Suppressor macrophage treated with lipopolysaccharide for 1 hour (primary cell): ENCODE measurements at places on chromosomes 6 and 20.

GRCh38 chr6:16446273-16446672 lies 207.9 kb downstream of the GMPR start:
- no peak for DNase-seq

DNA sequence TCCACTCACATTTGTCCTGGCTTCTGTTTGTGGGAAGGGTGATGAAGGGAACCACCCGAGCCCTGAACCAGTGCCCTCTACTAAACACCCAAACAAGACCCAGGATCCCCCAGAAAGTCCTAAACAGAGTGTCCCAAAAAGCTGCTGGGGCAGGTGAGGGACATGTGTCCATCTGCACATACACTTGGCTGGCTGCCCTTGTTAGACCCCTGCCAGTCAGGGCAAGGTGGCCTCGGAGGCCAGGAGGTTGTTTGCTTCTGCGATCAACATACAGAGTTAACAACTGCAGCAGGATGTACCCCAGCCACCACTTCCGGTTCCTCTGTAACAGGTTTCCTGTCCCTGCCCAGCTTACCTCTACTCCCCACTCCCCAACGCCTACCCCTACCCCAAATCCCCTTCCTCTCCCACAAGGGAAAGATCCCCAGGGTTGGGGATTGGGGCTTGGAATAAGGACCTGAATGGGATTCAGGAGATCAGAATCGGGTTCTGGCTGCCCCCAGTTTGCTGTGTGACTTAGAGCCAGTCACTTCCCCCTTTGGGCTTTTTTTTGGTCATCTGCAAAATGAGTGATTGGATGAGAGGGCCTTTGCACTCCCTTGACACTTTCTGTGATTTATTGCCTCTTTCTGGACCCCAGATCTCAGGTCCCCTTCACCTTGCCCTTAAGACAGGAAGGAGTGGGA lies 13.9 kb downstream of the DEF6 start:
- peak; percentile 57 for DNase-seq

DNA sequence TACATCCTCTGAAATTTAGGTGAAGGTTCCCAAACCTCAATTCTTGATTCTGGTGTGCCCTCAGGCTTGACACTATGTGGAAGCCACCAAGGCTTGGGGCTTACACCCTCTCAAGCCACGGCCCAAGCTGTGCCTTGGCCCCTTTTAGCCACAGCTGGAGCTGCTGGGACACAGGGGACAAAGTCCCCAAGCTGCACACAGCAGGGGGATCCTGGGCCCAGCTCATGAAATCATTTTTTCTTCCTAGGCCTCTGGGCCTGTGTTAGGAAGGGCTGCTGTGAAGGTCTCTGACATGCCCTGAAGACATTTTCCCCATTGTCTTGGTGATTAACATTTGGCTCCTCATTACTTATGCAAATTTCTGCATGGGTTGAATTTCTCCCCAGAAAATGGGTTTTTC lies 37.3 kb upstream of the BACH2 start:
- no peak for DNase-seq

- no peak for DNase-seq
Measured at GRCh38 chr20:36632487-36633284, 13.3 kb downstream of the SLA2 start.

DNA sequence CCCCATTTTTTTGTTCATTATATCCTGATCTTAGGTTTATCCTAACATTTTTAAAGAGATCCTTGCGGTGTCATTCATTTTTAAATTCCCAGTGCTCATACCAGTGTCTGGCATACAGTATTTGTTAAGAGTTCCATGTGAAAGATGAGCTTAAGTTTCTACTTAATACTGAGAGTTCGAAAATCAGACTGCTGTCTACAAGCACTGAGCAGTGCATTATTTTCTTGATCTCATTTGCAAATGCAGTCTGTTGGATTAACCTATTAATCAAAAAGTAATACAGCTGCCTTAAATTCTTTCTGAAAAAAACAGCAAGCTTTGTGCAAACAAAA lies 663 bp downstream of the COQ3 start:
- no peak for DNase-seq

GRCh38 chr6:48080227-48081009 lies 30.6 kb downstream of the PTCHD4 start:
- no peak for DNase-seq

- no peak for DNase-seq
Measured at GRCh38 chr6:106110164-106110826, 24.2 kb downstream of the PRDM1 start.

GRCh38 chr6:165944002-165944466 lies 223.6 kb downstream of the TBXT start:
- no peak for DNase-seq

DNA sequence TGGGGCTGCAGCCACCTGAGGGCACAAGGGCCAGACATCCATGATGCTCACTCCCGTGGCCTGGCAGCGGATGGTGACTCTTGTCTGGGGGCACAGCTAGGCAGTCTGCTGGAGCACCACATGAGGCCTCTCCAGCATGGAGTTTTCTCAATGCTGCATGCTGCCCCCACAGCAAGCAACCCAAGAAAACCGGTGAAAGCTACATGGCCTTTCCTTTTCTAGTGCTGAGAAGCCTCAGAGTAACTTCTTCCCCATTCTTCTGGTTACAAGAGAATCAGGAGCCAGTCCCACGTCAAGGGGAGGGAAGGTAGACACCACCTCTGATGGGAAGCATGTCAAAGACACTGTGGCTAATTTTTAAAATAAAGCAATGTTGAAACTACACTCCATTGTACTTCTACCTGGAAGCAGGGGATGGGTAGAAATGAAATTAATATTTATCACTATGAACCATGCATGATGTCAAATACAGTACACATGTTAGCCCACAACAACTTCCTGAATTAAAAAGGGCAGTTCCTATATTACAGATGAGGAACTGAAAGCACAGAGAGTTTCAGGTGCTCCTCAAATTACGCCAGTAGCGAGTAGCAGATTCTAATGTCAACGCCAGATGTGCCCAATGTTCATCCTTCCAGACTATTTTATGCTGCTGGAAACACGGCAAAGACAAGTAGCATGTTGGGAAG lies 101.5 kb downstream of the LAMP5 start:
- DNase-seq, result peak; percentile 39

GRCh38 chr6:47924001-47924400 lies 142.2 kb downstream of the OPN5 start:
- DNase-seq, result no peak

GRCh38 chr6:146028851-146029572 lies at the start of gene GRM1:
GRM1 (plus strand) TSS chr6:146029062; CDS start chr6:146029518, 456 bp downstream.
- no peak for DNase-seq
